Natural killer cell treated with Interleukin-12 subunit alpha and Interleukin-12 subunit beta and Interleukin-15 and Interleukin-18, amount 100 ng/mL, for 72 hours (primary cell): ENCODE measurements at places on chromosomes 11 and 22.

- peaks cover 9% of the 10 kb centered on the region for H3K4me1 ChIP-seq
- H3K27ac ChIP-seq, result no peak overlapping the region
- H3K36me3 ChIP-seq, result no peaks in the 10 kb centered on the region
- no peak overlapping the region for H3K4me3 ChIP-seq
Measured at GRCh38 chr22:17741866-17742526, 32.3 kb downstream of the BID start.

DNA sequence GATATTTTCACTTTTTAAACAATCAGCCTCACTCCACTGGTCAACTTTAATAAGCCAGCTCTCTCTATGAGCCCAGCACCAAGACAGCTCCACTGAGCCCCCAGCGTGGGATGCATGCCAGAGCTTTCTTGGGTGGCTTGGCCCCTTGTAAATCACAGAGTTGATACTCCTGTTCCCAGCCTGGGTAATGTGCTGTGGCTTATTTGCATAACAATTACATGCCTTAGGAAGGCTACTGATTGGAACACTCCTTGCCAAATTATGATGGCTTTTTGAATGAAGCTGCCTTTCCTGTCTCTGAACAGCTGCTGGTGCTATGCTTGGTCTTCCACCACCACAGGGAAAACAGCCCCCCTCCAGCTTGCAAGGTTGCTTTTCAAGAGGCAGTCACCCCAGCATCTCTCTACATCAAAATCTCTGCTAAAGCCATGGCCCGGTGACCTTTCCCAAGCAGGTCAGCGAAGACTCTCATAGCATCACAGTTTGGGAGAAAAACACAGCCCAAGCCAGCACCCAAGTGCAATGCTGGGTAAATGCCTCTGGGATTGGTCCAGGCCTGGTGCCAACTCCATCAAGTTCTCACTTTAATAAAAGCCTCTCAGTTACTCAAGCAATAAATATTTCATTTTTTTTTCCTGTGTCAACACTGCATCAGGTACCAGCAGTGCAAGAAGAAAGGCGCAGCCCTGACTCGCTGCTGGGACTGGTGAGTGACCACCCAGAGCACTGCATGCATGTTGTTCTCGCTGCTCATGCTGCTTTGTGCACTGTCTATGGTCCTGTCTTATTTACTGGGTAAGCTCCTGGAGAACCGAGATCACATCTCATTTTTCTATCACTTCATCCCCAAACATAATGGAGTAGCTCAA, 549.3 kb downstream of the OPCML start:
- no peaks in the 10 kb centered on the region for H3K4me1 ChIP-seq
- no peak overlapping the region for H3K4me3 ChIP-seq
- no peak overlapping the region for H3K27ac ChIP-seq
- H3K36me3 ChIP-seq, result no peaks in the 10 kb centered on the region
- no peaks in the 10 kb centered on the region for H3K27me3 ChIP-seq

DNA sequence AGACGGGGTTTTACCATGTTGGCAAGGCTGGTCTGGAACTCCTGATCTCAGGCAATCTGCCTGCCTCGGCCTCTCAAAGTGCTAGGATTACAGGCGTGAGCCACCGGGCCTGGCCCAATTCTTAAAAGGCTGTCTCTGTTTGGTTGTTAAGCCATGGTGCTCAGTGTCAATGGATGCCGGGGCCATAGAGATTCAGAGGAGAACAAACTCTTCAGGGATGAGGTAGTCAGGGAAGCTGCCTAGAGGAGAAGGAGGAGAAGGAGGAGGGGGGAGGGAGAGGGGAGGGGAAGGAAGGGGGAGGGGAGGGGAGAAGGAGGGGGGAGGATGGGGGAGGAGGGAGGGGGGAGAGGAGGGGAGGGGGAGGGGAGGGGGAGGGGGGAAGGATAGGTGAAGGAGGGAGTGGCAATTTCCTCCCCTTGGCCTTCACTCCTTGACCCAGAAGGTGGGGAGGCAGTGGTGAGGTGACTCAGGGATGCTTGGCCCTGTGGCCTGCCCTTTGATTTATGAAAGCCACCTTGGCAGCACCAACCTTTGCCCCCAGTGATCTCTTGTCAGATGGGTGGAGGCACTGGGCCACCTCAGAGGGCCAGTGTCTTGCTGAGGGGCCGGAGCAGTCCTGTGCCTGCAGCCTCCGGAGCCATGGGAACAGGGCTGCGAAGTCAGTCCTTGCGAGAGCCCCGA, at the start of gene C11orf86:
Gene C11orf86, plus strand, starts transcription at position 581 of the 681 bp plus-strand sequence. Its CDS starts 59 bp downstream, at position 640.
- no peak within 1 kb of the TSS for H3K27ac ChIP-seq
- DNase-seq, result no peak
- peaks cover 8% of the 10 kb centered on the region for H3K4me1 ChIP-seq

GRCh38 chr11:76742902-76743301, 40.3 kb upstream of the TSKU start:
- no peak for DNase-seq
- peaks cover 12% of the 10 kb centered on the region for H3K27me3 ChIP-seq
- no peaks in the 10 kb centered on the region for H3K36me3 ChIP-seq
- no peaks in the 10 kb centered on the region for H3K4me1 ChIP-seq

DNA sequence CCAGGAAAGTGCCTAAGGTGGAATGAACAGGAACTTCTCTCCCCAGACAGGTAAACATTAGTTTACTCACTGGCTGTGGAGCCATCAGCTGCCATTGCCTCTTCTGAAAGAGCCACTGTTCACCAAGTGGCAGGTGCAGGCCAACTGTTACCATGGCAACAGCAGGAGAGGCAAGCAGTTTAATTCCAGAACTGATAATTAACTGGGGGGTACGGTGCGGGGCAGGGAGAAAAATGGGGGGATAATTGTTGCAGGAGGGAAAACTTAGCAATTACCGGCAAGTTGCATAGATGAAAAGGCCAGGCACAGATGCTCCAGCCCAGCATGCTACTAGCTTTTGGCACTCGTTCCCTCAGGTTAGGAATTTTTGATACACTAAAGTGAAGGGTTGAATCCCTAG, 85.1 kb downstream of the TRIM44 start:
- peaks cover 16% of the 10 kb centered on the region for H3K4me1 ChIP-seq
- no peak overlapping the region for H3K4me3 ChIP-seq
- no peak for DNase-seq
- no peak overlapping the region for H3K27ac ChIP-seq
- peaks cover 4% of the 10 kb centered on the region for H3K36me3 ChIP-seq

GRCh38 chr11:107612445-107612844, 21.5 kb downstream of the ELMOD1 start:
- H3K27ac ChIP-seq, result no peak overlapping the region
- no peaks in the 10 kb centered on the region for H3K36me3 ChIP-seq
- H3K4me3 ChIP-seq, result no peak overlapping the region
- H3K4me1 ChIP-seq, result no peaks in the 10 kb centered on the region
- no peak for DNase-seq
